AG08395 (cell line): ENCODE measurements at places on chromosomes 7 and 10.

DNA sequence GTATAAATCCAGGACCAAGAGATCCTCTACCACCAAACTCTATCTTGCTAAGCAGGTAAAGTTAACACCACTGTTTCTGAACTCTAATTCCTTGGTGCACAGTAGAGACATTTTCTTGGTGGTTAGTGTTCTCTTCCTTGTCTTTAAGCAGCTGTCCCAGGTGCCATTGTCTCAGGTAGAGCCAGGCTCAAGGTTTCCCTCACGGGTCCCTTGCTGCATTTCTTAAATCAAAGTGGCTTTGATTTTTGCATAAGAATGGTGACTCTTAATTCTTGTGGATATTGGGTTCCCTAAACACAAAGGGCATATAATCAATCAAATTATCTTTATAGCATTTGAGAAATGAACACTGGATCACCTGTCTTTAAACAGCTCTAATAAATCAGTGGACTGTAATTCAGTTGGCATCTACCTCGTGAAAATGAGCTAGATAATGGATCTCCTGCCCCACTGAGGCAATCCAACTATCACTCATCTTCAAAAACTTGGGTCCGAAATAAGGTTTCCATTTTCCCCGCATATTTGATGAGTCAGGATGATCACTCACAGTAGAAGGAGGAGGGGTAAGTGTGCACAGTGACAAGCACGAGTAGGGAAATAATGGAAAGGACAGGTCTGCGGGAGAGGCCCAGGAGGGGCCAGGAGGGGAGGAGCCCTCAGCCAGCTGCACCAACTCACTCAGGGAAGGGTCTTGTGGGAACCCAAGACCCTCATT is 2.4 kb downstream of the ABCC2 start:
- no peak for DNase-seq

DNA sequence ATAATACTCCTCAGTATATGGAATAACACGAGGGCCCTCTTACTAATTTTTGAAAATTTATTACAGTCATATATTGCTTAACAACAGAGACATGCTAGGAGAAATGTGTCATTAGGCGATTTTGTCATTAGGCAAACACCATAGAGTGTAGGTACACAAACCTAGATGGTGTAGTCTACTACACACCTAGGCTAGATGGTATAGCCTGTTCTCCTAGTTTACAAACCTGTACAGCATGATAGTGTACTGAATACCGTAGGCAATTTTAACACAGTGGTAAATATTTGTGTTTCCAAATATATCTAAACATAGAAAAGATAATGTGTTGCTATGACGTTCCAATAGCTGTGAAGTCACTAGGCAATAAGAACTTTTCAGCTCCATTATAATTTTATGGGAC is 12.8 kb downstream of the OR2F1 start:
- no peak for DNase-seq

- no peak for DNase-seq
Measured at GRCh38 chr10:25604591-25604990, 329.4 kb upstream of the MYO3A start.

DNA sequence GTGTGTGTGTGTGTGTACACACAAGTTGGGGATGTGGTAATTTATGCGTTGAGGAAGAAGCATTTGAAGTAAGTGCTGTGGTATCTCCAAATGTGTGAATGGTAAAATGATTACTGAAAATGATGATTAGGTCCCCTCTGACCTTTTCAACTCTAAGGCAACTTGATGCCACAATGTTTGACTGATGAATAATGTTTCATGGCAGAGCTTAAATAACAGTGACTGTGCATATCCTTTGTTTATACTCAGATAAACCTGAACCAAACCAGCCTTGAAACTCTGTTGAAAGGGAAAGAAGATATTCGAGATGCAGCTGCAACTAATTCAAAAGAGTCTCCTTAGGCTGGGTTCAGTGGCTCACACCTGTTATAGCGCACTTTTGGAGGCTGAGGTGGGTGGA is 64.8 kb upstream of the YAE1 start:
- no peak for DNase-seq

DNA sequence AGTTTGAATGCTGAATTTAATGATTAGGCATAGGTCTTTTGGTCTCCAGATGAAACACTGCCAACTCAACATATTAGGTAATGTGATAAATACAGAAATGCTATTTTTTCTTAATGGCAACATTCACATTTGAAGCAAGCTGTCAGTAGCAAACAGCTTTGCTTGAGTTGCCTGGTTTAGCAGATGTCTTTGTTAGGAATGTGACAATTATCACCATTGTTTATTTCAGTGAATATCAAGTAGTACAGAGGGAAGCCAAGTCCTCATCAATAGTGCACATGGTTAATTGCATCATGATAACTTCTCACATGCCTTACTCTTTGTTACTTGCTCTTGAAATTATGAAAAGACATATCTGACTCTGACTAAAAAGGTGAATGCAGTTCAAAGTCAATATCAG is 23.7 kb upstream of the SEPTIN7 start:
- no peak for DNase-seq

DNA sequence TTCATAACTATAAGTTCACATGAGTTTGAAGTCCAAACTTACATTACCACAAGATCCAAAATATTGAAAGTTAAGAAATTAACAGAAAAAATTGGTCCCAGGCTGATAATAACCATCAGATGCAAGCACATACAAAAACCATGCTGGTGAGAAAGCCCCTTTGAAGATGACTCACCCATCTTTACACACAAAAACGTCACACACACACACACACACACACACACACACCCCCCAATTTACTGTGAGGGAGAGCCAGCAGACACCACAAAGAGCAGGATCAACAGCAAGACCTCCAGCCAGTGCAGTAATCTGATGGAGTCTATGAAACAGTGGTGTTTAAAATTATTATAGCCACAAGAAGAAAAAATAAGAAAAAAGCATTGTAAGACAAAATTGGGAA is 50.1 kb upstream of the DRGX start:
- no peak for DNase-seq

DNA sequence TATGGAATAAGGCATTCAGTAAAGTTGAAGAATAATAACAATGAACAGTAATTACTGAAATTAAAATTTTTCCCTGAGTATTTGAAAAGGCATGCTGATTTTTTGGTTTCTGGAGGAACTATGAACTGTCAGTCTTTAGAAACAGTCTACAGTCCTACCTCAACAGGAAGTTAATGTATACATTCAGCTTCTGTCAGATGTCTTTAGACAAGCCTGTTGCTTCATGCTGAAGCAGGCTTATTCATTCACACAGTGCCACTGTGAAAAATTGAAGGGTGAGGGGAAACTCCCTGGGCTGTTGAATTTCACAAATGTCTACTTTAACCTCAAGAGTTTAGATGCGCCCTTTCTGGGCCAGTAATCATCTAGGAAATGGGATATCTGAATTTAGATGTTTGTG is 3.5 kb downstream of the NRF1 start:
- DNase-seq: no peak

GRCh38 chr10:49184642-49185111 is 3.5 kb downstream of the TMEM273 start:
- no peak for DNase-seq

GRCh38 chr7:48424731-48425130 is 253.5 kb downstream of the ABCA13 start:
- no peak for DNase-seq

GRCh38 chr10:123868038-123869019 is 23.3 kb downstream of the CPXM2 start:
- DNase-seq: no peak

DNA sequence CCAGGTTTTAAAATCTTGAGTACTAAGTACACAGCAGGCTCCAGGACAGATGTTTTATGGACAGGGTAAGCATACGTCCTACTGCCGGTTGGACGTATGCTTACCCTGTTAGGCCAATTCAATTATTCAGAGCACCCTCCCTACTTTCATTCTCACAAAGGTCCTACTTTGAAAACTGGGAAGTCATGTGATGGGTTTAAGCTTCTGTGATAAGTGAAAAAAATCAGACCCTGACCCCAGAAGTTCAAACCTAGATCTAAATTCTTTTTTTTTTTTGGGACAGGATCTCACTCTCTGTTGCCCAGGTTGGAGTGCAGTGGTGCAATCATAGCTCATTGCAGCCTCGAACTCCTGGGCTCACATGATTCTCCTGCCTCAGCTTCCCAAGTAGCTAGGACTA is 55.2 kb downstream of the HIPK2 start:
- no peak for DNase-seq

GRCh38 chr7:156470399-156471320 is 169.9 kb upstream of the RNF32 start:
- DNase-seq: no peak

GRCh38 chr10:47248386-47249090 is 51.5 kb upstream of the GDF10 start:
- DNase-seq: no peak

DNA sequence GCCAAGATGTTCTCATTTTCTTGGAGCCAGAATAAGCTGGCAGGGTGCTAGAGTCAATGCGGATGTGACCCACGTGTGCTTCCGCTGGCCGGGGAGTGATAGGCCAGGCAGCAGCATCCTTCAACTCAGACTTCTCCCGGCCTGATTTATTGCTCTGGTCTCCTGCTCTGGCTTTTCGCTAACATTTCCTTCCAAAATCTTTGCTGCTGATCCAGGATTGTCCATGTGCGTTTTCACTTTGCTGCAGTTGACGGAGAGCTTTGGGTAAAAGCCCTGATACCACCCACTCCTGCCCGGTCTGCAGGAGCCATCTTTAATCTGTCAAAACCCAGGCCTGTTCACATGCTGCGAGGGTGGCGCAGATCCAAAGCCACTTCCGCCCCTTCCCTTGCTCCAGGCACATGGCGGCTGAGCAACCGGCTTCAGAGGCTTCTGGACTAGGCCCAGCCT is 106.8 kb downstream of the CYP26A1 start:
- peak; percentile 57 for DNase-seq

GRCh38 chr7:147678943-147679342 is 911.6 kb upstream of the C7orf33 start:
- DNase-seq: no peak

- no peak for DNase-seq
Measured at GRCh38 chr10:7788639-7789286, 786 bp downstream of the ATP5F1C start.

GRCh38 chr10:22518167-22518724 is 172.9 kb downstream of the SPAG6 start:
- DNase-seq: no peak

GRCh38 chr10:128125944-128126764 is at the start of gene MKI67:
MKI67 (minus strand) TSS chr10:128126423; CDS start chr10:128125667, 756 bp downstream.
- DNase-seq: peak; percentile 96

GRCh38 chr10:86419101-86419500 is 52.5 kb upstream of the GRID1 start:
- DNase-seq: no peak

- no peak for DNase-seq
Measured at GRCh38 chr7:107867858-107868466, 23.0 kb upstream of the DLD start.

- no peak for DNase-seq
Measured at GRCh38 chr7:149004405-149005370, 23.6 kb downstream of the PDIA4 start.

GRCh38 chr10:120719333-120719732 is 131.8 kb upstream of the WDR11 start:
- DNase-seq: no peak

- no peak for DNase-seq
Measured at GRCh38 chr7:123658023-123658422, 2.4 kb downstream of the LMOD2 start.

DNA sequence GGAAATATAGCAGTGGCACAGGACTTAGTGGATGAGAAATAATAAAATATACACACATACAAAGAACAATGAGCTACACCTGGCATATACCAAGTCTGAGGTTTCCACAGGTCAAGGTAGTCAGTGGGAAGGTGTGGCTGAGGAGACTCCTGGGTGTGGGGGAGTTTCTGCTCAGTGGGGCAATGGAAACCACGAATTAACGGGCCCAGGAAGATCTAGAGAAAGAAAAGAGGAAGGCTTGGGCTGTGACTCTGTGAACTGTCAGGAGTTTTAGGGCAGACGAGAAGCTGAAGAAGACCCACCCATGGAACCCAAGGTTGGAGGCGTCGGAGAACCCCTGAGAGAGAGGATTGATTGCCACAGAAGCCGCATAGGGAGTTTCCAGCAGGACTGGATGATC is 196.5 kb downstream of the HERPUD2 start:
- no peak for DNase-seq

DNA sequence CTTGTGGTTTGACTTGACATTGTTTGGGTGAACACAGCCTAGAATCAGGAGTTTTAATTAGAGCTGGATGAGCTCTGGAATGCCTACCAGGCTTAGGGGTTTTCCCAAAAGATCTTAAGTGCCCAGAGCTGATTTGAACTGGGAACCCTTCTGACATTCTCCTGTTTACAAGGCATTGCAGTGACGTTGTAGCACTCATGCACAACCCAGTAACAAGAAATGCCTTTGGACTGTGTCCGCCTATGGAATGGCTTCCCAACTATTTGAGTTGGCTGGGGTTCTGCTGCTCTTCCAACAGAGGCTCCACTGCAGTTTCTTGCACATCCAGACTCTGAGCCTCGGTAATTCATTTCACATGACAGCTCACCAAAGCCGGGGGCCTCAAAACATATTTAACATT is 76.7 kb upstream of the MKX start:
- DNase-seq: peak; percentile 58

GRCh38 chr10:99045671-99046070 is 190.0 kb downstream of the HPSE2 start:
- no peak for DNase-seq

GRCh38 chr7:13952921-13953320 is 36.5 kb downstream of the ETV1 start:
- DNase-seq: no peak

DNA sequence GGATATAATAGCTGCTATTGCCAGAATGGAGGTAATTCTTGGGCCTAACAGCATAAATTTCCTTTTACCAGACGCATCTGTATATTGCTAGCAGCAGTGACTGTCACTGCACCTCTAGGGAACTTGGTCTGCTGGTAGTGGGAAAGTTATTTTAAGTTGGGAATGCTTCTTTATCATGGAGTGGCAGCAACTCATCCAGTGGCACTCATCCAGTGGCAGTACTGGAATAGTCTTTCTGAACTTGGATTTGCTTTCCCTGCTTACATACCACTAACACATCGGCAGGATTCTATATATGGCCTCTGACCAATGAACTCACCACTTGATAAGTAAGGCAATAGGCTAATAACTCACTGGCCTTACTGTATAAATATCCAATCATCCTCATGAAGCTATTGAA is 22.0 kb upstream of the ICA1 start:
- DNase-seq: no peak
